ENCODE measurements at places on chromosomes 7 and 10. TPM values are rescaled to one million over a fixed set of nuclear protein-coding genes. Genes with fewer than 3 reads are reported as not detected.
A peak's percentile ranks its signal among the peaks of the same experiment; 100 is the strongest.

The DHTKD1 gene
- total RNA-seq: 11.1 TPM

The ASB15 gene
- total RNA-seq: not detected

The CUTC gene
- 27.5 TPM for total RNA-seq

The PRXL2A gene
- 8.3 TPM for total RNA-seq

The ADGRA1 gene
- total RNA-seq: not detected

DNA sequence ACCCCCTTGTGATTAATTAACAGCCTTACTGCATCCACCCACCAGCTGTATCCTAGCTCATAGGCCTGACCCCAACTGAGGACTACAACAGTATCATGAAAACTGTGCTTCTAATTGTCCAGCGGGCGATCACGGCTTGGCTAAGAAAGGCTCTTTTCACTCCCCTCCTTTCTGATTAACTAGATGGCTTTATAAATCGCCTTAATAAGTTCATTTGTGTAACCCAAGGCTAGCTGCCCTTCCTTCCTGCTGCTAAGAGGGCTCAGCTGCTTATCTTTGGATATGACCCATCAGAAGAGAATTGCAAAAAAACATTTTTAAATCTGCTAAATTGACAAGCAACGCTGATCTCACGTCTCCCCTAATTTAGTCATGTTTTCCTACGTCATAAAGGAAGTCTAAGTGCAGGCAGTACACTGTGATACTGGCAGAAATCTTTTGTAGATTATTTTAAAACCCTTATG lies 163.0 kb upstream of the LAMB4 start:
- no peaks in the 10 kb centered on the region for H3K36me3 ChIP-seq
- no peak for DNase-seq
- H3K27me3 ChIP-seq: no peaks in the 10 kb centered on the region
- no peak overlapping the region for H3K27ac ChIP-seq
- H3K4me1 ChIP-seq: no peaks in the 10 kb centered on the region
- H3K4me3 ChIP-seq: no peak overlapping the region

DNA sequence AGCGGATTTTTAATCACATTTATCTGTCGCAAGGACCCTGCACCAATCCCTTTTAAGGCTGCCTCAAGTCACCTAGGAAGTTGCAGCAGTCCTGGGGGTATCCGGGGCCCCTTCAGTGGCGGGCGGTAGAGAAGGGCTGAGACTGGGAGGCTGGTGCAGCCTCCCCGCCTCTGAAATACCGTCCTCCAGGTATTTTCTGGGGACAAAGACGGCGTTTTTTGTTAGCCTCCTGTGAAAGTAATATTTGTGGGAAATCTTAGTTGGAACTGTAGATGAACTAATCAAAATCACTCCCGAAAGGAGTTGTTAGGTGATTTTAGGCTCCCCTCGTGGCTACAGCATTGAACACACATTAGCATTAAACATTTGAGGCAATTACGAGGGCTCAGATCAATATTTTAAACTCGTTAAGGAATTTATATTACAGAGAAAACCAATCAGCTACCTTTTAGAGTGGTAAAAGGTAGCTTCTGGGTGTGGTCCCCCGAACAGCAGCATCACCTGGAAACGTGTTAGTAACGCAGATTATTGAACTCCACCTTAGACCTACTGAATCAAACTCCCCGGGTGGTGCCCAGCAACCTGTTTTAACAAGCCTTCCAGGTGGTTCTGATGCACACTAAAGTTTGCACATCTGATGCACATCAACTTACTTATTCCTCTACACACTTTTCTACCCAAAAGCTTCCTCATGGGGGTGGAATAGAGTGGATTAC lies 530 bp upstream of the ANXA7 start:
- no peak for DNase-seq
- H3K36me3 ChIP-seq: no peaks in the 10 kb centered on the region
- no peaks in the 10 kb centered on the region for H3K27me3 ChIP-seq
- H3K27ac ChIP-seq: peak overlapping the region; percentile 94

- H3K4me3 ChIP-seq: no peak overlapping the region
- H3K4me1 ChIP-seq: no peaks in the 10 kb centered on the region
- no peaks in the 10 kb centered on the region for H3K27me3 ChIP-seq
- H3K27ac ChIP-seq: no peak overlapping the region
- H3K36me3 ChIP-seq: no peaks in the 10 kb centered on the region
These were observed 384.8 kb downstream of the DNAJB6 start for GRCh38 chr7:157721468-157722136.

DNA sequence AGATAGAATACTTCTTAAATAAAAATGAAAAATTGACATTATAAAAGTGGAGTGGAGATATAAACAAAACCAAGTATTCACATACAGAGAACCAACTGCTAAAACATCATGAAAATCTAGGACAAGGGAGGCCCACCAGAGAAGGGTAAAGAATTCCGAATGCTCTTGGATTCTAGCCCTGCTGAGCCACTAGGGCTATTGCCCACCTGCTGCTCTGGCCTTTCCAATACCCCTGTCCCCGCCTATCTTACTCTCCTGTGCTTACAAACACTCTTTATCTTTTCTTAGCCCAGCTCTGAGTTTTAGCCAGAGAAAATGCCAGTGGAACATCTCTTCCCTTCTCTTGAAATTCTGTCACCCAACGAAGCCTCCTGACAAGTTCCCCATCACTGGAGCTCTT lies 100.3 kb downstream of the MACC1 start:
- no peaks in the 10 kb centered on the region for H3K36me3 ChIP-seq
- no peak overlapping the region for H3K27ac ChIP-seq
- H3K4me3 ChIP-seq: no peak overlapping the region
- no peaks in the 10 kb centered on the region for H3K4me1 ChIP-seq

DNA sequence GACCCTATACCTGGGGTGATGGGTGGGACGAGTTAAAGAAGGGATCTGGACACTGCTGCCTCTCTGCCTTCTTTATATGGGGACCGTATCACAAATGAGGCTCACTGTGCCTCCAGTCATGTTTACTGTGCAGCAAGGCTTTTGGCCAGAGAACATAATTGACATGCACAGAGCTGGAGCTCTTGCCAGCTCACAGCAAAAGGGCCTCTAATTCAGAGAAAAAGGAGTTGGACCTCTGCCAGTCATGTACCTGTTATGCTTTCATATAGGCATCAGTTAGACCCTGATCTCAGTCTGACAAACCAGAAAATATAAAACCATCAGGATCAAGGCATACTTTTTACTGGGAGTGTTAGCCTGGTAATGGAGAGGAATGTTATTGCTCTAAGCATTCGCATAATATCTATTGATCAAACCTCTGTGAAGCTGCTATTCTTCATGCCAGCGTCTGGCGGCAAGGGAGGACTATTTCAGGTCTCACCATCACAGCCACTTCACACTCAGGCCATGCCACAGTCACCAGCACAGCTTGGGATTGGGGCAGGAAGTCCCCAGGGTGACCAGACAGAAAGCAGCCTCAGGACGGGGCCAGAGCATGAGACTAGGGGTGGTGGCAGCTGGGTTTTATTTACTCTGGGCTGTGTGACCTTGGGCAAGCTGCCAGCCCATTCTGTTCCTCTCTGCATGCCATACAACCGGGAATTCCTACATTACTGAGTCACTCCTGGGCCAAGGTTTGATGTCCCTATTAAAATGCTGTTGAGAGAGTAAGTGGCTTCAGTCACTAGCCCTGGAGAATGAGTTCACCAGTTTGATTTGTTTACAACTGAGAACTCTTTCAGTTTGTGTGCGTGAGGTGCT lies 90.1 kb downstream of the NPSR1 start:
- no peak overlapping the region for H3K4me3 ChIP-seq
- H3K4me1 ChIP-seq: no peaks in the 10 kb centered on the region
- H3K27me3 ChIP-seq: no peaks in the 10 kb centered on the region

DNA sequence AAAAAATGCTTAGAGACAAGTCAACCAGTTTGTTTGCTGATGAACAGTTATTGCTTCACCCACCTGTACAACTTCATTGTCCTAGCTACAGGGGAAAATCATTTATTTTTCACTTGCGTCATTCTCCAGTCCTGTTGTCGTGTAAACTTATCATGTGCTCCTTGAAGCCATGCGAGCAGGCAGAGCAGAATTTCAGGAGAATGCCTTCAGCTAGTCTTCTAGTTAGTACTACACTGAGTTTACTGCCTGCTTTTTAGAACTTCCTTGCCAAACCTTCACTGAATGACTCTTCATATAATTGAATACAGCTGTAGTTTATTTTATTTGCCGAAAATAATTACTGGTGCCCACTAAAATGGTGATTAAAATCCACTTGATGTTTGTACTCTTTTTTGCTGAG lies 15.6 kb downstream of the RPA3 start:
- H3K4me1 ChIP-seq: peaks cover 5% of the 10 kb centered on the region
- no peaks in the 10 kb centered on the region for H3K36me3 ChIP-seq
- H3K27ac ChIP-seq: no peak overlapping the region
- H3K4me3 ChIP-seq: no peak overlapping the region

DNA sequence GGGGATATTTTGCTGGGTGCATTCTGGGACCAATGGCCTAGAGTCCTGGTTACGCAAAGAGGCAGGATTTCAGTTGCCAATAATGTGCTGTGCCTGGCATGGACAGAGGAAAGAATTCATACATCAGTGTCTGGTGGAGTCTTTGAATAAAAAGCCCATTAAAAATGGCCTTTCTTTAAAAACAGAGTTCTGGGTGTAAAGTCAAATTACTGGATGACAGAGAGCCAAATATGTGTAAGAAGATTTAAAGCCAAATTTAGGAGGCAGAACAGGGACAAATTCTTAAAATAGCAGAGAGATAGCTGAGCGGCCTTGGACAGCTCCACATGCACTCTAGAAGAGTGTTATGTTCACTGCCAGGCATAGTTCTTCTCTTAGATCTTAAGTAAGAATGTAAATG lies 60.8 kb upstream of the MEOX2 start:
- no peak for DNase-seq
- no peak overlapping the region for H3K4me3 ChIP-seq
- H3K27ac ChIP-seq: no peak overlapping the region
- no peaks in the 10 kb centered on the region for H3K27me3 ChIP-seq
- H3K4me1 ChIP-seq: no peaks in the 10 kb centered on the region
- no peaks in the 10 kb centered on the region for H3K36me3 ChIP-seq

GRCh38 chr7:1536455-1536742 lies 5.9 kb downstream of the MAFK start:
- no peak overlapping the region for H3K27ac ChIP-seq
- H3K27me3 ChIP-seq: no peaks in the 10 kb centered on the region
- DNase-seq: no peak
- no peaks in the 10 kb centered on the region for H3K36me3 ChIP-seq
- H3K4me3 ChIP-seq: no peak overlapping the region

DNA sequence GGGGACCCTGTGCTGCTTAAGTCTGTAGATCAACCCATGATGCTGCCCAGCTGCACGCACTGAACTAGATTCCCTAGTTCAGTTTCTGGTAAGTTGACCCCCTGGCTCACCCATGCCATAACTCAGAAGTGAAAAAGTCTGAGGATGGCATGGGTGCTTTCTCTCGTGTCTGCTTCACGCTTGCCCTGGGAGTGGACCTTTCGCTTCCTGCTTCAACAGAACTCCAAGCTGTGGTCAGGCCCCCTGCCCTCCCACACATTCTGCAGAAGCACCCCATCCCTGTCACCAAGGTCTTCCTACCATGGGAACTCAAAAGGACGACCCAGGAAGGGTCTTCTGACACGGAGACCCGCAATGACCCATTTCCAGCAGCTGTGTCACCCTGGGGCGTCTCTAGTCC lies 39.9 kb downstream of the LRRC18 start:
- no peaks in the 10 kb centered on the region for H3K27me3 ChIP-seq
- H3K4me3 ChIP-seq: no peak overlapping the region
- H3K27ac ChIP-seq: no peak overlapping the region
- H3K36me3 ChIP-seq: no peaks in the 10 kb centered on the region
- no peaks in the 10 kb centered on the region for H3K4me1 ChIP-seq
- no peak for DNase-seq

- no peaks in the 10 kb centered on the region for H3K27me3 ChIP-seq
- H3K36me3 ChIP-seq: no peaks in the 10 kb centered on the region
- no peak for DNase-seq
- H3K4me3 ChIP-seq: no peak overlapping the region
- no peak overlapping the region for H3K27ac ChIP-seq
These were observed 117.5 kb downstream of the NEURL1 start for GRCh38 chr10:103610921-103611511.

DNA sequence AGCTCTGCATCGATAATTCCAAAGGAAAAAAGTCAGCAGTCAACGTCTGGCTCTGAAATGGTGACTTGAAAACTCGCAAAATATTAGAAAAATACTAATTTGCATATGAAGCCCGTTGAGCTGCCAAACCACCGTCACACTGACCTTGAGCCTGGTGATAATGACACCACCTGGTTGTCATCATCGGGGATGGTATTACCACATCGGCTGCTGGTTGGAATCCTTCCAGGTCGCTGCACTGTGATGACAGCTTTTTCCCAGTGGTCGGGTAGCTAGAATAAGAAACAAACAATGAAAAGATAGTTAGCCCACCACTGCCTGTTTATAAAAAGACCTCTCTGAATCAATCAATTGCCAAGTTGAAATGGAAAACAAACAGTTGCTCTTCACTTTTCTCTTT lies 41.6 kb downstream of the LAMB1 start:
- DNase-seq: no peak
- H3K4me1 ChIP-seq: no peaks in the 10 kb centered on the region
- H3K27ac ChIP-seq: no peak overlapping the region
- H3K4me3 ChIP-seq: no peak overlapping the region
- H3K36me3 ChIP-seq: no peaks in the 10 kb centered on the region
- no peaks in the 10 kb centered on the region for H3K27me3 ChIP-seq

DNA sequence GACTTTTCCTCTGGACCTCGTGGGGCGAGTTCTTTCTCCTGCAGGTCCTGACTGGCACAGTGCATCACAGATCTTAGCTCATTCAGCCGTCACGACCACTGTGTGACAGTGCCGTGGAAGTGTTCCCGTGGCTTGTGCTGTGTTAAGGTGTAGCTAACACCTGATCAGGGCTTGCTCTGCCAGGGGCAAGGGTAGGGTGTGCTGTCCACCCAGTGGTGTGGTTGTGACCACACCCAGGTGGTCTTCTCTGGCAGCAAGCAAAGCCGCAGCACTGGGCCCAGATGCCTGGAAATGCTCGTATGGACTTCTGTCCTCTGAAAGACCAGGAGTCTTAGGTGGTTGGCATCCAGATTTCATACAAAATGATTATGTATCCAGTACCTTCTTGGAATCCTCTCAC lies 86.2 kb downstream of the GLRX3 start:
- no peak overlapping the region for H3K4me3 ChIP-seq
- DNase-seq: no peak
- no peaks in the 10 kb centered on the region for H3K4me1 ChIP-seq

- no peak for DNase-seq
- no peaks in the 10 kb centered on the region for H3K36me3 ChIP-seq
- peaks cover 10% of the 10 kb centered on the region for H3K4me1 ChIP-seq
- H3K4me3 ChIP-seq: no peak overlapping the region
- H3K27me3 ChIP-seq: no peaks in the 10 kb centered on the region
- no peak overlapping the region for H3K27ac ChIP-seq
These were observed 1.4 kb downstream of the STK32C start for GRCh38 chr10:132306343-132306685.

GRCh38 chr10:125159932-125160855 lies at the start of gene CTBP2:
CTBP2 (minus strand) TSS chr10:125160563.
- no peaks in the 10 kb centered on the region for H3K36me3 ChIP-seq
- no peak for DNase-seq
- H3K4me1 ChIP-seq: peaks cover 5% of the 10 kb centered on the region
- no peaks in the 10 kb centered on the region for H3K27me3 ChIP-seq

All from CD8-positive, alpha-beta memory T cell (primary cell).